ENCODE measurements at places on chromosomes 2 and 18. TPM values are rescaled to one million over a fixed set of nuclear protein-coding genes. Genes with fewer than 3 reads are reported as not detected.

Gene ANKRD30B
- total RNA-seq = not detected

DNA sequence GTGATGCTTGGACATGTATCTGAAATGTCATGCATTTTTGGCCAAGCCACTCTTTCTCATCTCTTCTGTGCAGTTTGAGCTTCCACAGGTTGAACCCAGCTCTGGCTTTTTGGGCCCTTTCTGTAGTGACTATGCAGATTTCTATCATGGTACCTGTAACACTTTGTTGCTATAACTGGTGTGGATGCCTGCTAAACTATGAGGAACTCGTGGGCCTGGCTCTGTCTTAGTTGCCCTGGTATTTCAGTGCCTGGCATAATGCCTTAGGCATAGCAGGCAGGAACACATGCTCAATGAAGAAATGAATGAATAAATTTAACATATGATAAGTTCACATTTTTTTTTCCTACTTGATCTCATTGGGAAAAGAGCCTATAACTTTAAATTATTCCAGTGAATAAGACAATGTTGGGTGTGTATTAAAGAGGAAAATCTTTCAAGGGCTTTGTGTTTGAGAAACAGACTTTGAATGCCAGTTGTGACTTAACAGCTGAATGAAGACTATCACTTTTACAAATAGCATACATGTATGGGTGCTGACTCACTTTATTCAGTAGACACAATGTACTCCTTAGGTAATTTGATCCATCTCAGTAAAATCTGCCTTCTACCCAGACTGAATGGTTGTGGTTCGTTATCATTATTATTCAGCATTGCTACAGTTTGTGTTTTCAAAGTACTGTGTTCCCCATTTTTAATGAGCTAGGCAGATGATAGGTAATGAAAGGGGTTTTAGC lies 86.4 kb upstream of the MAP4K3 start:
- DNase-seq = no peak

- no peak for DNase-seq
Measured at GRCh38 chr2:100703739-100704138, 116.2 kb upstream of the NPAS2 start.

- no peak for DNase-seq
Measured at GRCh38 chr2:200450288-200450687, 59.6 kb downstream of the KCTD18 start.

Gene CD28
- total RNA-seq = 0.82 TPM

DNA sequence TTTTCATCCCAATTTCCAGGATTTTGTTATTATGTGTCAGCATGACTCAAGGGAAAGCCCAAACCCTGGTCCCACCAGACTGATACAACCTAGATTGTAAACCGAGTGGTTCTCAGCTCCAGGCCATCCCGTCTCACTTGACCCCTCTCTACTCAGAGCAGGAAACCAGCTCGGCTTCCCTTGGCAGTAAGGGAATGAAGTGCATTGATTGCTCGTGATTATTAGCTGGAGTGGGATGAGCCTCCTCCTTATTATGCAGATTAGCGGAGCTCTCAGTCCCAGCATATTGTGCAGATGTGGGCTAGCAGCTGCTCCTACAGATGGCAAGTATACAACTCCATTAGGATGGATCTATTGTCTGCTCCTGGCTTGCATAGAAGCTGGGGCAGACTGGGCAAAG lies 167.6 kb downstream of the LNPK start:
- no peak for DNase-seq

DNA sequence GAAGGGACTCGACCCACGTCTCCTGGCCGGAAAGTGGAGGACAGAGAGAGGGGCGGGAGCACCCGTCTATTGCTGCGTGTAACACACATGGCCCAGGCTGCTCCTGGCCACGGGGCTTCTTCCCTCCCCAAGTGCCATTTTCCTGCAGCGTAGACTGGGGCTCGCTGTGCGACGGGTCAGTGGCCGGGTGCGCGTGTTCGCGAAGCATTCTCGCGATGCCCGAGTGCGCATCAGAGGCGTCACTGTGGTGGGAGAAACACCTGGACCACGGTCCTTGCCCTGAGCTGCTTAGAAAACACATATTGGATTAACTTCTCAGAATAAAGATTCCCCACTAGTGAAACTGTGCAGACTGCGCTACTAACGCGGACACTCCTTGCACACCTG lies 200.8 kb downstream of the EIPR1 start:
- DNase-seq = peak; percentile 20

DNA sequence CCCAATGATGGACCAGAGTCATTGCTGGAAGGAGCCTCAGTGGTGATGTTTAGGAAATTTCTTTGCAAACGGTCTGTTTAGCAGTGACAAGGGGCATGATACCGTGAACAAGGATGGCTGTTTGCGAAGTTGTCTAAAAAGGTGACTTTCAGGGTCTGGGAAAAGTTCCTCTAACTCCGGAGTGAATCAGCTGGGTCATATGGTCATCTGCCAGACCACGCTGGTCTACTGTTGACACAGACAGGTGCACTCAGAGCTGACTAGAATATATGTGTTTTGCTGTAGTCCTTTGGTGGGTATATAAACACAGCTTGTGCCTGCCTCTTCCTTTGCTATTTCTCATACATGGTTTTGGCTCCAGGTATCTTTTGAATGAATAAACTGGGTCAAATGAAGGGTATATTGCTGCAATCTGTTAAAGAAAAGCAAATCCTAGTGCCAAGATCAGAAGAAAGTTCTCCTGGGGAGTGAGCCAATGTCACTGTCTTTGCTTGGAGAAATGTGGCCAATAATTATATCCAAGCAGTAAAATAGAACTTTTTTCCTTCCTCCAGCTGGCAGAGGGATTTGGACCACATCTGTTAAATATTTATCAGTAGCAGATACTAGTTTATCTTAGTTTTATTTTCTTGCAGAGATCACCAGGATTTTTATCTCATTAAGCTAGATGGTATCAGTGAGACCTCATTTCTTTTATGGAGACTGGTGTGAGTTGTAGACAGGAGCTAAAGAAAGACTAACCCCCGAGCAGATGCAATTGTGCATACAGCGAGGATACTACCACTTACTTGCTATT lies 286.0 kb downstream of the TRIB2 start:
- no peak for DNase-seq

DNA sequence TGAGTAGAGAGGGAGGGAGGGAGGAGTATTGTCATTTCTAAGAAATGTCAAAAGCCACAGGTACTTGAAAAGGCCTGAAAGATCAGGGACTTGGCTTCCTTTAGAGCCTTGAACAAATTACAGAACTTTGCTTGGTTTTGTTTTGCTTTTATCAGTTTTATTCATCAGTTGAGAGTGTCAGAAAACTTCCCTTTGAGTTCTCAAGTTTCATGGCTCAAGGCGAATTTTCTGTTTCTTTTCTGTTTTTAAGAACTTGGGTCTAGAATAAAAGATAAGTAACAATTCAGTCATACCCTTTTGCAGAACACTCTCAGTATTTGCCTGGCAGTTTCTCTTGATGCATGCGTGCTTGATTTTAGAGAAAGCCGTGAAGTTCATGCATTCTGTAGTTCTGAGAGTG lies 531.9 kb downstream of the PARD3B start:
- DNase-seq = no peak

DNA sequence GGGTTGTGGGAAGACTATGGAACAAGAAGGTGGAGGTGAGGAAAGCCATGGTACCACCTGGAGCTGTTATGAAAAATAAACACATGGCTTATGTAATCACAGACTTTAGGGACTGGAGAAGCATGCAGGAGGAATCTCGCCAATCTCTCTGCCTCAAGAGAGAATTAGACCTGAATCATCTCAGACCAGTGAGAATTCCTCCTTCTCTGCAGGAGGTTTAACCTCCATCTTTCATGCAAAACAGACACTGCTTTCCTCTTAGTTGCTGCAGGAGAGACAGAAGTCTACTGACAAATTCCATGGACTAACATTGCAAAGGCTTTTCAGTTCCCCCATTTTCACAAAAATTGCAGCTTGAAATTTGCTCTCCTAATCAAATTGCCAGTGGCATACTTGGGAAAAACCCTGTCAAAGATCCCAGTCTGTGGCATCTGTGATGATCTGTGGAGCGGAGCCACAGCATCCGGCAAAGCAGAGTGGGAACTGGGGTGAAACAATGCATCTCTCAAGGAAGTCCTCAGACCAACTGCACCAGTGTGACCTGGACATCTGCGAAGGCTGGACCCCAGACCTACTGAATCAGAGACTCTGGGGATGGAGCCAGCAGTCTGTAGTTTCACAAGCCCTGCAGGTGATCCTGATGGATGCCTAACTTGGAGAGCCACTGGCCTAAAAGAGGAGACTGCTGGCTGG lies 28.6 kb upstream of the NCKAP5 start:
- no peak for DNase-seq

DNA sequence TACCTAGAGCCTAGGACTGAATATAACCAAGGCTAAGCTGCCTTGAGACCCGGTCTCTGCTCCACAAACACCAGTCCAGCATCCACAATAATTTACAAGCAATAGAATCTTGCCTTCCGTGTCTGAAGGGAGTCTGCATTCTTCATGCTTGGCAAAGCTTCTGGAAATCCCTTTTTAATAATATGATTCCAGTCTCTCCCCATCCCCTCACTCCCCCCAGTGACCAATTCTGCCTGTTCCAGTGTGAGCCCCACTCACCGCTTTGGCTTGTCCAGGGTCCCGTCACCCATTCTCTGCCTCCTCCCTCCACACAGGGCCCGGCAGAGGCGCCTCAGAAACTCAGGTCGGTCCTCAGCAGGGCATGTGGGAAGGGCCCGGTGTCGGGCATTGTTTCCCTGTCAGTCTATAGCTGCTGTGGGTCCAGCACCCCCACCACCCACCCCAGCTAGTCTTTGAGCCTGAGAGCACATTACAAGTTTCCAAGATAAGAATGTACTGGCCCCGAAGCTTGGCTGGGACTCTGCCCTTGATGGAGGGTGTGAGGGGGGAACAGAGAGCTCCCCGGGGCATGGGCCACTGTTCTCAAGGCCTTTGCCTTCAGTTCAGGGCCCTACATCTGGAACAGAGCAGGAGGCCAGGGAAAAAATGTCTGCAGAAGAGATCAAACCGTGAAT lies 129.7 kb upstream of the MYCN start:
- no peak for DNase-seq

DNA sequence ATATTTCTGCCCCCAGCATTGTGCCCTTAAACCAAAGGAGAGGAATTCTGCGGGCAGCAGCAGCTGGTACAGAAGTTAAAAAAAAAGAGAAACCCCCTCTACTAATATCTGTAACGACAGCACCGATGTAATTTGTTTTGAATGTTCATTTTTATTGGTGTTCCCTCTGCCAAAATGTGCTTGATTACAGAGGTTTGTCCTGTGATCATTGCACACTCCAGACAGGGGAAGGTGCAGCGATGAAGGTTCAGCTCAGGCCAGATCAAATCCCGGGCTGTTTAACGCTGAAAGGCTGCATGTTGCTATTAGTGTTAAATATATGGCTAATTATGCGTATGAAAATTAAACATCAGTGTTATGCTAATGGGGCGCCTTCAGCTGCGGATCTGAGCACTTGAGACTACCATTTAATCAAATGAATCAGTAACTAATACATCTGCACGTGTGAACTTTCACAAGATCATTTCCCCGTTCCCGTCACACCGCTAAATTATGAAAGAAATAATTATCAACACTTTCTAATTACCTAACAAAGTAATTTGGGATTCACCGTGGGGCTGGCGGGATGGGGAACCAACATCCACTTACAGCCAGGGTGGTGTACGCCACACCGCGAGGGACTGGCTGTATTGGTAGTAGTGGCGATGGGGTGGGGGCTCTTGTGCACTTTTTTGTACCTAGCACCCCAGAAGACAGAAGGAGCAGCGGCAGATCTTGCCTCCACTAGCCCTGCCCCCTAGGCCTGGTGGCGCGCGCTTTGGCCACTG lies 1.5 kb upstream of the DLX1 start:
- DNase-seq = no peak

Measured in sigmoid colon (tissue), 7 donors.